Left hindlimb (tissue), 1 donor: ENCODE measurements at places on chromosomes 1 and 21.

- no peak for DNase-seq
These were observed 27.0 kb upstream of the NID1 start for GRCh38 chr1:236091933-236092318.

DNA sequence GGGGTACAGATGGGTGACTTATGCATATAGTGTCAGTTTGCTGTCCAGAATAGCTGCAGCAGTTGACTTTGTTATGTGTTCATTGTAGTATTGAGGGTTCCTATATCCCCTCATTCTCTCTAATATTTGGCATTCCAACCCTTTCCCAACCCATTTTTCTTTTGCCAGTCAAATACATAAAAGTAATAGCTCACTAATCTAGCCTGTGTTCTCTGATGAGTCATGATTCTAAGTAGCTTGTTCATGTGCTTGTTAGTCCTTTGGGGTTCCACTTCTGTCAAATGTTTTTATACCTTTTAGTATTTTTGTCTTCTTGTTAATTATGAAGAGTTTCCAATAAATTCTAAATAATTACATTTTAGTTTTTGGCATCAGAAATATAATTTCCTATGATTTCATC, 99.2 kb upstream of the MROH9 start:
- no peak for DNase-seq

GRCh38 chr1:41856944-41857285, 61.8 kb downstream of the HIVEP3 start:
- DNase-seq = peak; percentile 70

DNA sequence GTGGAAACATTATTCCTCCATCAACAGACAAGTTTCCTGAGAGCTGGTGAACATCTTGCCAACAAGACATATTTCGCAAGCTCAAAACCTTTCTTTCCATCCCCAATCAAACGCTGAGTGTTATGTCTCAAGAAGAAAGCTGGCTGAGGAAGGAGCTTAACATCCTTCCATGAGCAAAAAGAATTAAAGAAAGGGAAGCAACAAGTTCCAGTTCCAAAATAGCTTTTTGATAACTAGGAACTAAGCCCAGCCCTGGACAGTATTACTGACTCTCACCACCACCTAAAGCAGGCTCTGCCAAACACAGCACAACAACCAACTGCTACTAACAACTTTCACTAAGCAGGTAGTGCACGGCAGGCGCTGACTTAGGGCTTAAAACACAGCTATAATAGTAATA, 50.2 kb downstream of the CAPZB start:
- DNase-seq = no peak

- no peak for DNase-seq
These were observed 28.1 kb upstream of the PLXNA2 start for GRCh38 chr1:208272311-208272710.

- no peak for DNase-seq
These were observed 42.4 kb upstream of the MTF2 start for GRCh38 chr1:93036672-93037071.

DNA sequence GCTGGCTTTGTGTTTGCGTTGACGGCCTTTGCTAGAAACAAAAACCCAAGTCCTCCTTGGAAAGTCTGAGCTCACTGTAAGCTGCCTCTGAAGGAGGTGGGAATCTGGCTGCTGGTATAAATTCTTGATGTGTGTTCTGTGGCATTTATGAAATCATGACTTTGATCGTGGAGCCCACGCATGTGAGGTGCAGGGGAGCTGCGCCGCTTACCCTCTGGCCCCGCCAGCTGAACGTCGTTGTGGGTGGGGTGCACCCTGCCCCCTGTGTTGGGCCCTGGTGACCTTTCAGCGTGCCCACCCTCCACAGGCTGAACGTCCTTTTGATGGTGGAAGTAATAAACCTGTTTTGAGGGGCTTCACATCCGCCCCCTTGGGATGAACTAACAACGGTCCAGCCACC, 21.2 kb upstream of the DIP2A start:
- no peak for DNase-seq
